Left ventricle myocardium superior (tissue), 1 donor: ENCODE measurements at places on chromosomes 7 and 10. TPM values are rescaled to one million over a fixed set of nuclear protein-coding genes. Genes with fewer than 3 reads are reported as not detected.

Gene GDF2
- not detected for total RNA-seq

Gene ZNF853
- total RNA-seq = 11.1 TPM

Gene LRRC18
- not detected for total RNA-seq

Gene ANXA8L1
- 1.2 TPM for total RNA-seq

Gene ACBD7
- not detected for total RNA-seq

GRCh38 chr10:119243967-119244366 lies 36.6 kb downstream of the GRK5 start:
- DNase-seq = no peak

DNA sequence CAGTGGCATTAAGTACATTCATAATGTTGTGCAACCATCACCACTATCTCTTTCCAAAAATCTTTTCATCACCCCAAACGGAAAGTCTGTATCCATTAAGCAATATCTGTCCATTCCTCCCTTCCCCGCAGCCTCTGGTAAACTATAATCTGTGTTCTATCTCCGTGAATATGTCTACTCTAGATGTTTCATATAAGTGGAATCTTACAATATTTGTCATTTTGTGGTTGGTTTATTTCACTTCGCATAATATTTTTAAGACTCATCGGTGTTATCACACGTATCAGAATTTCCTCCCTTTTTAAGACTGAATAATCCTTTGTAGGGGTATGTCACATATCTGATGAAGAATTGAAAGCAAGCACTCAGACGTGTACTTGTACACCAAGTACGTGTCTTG lies 86.0 kb upstream of the FGFR2 start:
- DNase-seq = no peak

DNA sequence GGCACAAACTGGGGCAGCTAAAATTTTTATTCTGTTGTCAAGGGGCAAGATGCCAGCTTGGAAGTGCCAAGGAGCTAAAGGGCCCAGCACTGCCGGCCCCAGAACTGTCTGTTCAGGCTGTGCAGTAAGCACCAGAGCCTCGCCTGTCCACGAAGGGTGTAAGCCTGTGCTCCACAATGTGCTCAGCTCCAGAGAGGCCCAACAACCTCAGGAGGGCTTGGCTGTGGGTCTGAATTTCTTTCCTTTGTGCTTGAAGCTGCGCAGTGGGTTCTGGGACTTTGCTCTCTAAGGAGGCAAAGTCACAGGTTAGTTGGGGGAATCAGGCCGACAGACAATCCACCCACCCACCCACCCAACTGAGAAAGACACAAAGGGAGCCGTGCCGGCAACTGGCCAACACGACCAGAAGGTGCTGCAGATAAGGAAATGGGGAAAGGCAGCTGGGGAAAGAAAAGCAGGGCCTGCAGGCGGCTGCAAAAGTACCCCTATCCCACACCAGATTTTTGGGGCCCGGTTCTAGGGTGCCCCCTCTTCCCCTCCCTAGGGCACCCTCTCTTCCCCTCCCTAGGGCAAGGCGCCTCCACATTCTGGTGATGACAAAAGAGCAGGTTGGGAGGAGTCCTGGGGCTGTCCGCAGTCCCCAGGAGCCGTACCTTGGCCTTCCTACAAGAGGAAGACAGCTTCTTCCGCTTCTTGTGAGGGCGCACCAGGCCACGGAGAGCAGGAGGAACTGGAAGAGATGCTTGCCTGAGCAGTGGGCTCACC lies 7.7 kb downstream of the DDX56 start:
- no peak for DNase-seq
